ENCODE measurements at places on chromosomes 11 and 22.

- DNase-seq = no peak
Observed at GRCh38 chr11:100876815-100877520, 189.9 kb downstream of the ARHGAP42 start.

DNA sequence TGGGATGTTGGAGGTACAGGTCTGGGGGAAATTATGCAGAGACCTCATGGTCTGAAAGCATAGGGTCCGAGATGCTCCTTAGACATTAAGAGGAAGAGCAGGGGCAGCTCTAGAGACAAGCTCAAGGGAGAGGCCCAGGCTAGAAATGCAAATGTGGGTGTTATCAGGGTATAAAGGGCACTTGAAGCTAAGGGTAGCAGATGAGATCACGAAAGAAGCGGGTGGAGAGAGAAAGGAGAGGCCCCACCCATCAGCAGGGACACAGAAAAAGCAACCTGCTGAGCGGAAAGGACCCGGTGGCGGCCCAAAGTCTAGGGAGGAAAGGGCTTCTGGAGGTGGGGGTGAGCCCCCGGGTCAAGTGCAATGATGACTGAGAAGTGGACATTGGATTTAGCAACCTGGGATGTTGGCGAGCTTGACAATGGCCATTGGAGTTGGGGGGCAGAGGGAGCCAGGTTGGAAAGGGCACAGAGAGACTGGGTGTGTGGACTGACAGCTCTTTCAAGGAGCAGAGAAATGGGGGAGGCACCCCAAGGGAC lies 8.9 kb downstream of the TMPRSS6 start:
- no peak for DNase-seq

DNA sequence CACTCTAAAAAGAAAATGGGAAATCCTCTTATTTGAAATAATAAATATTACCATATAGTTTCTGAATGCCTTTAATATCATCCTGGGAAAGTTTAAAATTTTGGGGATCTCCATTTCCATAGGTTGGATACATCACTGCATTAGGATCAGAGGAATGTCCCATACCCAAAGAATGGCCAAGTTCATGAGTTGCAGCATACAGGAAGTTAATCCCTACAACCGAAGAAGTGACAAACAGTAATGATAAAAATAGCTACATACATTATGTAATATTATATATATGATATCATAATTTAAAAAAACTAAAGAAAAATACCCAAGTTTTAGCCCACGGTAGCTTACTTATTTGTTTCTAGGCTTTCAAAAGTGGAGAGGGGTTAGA lies 7.4 kb downstream of the MMP7 start:
- DNase-seq = no peak

- no peak for DNase-seq
Observed at GRCh38 chr11:78715639-78716311, 141.1 kb upstream of the NARS2 start.

GRCh38 chr11:2891326-2892214 lies 6.0 kb upstream of the CDKN1C start:
- DNase-seq = no peak

GRCh38 chr22:38461057-38461413 lies 6.0 kb upstream of the KCNJ4 start:
- no peak for DNase-seq

DNA sequence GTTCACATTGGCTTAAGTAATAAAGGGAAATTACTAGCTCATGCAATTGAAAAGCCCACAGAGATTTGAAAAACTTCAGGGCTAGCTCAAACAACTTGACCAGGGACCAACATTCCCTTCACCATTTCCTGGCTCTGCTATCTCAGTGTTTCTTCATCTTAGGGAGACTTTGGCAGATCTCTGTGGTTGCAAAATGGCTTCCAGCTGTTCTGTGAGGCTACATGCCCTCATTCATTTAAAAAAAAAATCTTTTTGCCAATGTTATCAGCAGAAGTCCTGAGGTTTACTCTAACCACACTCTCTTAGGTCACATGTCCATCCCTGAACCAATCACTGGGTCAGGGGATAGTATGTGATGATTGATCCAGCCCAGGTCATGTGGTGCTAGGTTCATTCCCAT lies 13.9 kb upstream of the RASSF10 start:
- DNase-seq = no peak

GRCh38 chr22:26985931-26986782 lies 328.8 kb downstream of the MIAT start:
- DNase-seq = no peak

- DNase-seq = no peak
Observed at GRCh38 chr11:79342686-79343085, 98.1 kb downstream of the TENM4 start.

DNA sequence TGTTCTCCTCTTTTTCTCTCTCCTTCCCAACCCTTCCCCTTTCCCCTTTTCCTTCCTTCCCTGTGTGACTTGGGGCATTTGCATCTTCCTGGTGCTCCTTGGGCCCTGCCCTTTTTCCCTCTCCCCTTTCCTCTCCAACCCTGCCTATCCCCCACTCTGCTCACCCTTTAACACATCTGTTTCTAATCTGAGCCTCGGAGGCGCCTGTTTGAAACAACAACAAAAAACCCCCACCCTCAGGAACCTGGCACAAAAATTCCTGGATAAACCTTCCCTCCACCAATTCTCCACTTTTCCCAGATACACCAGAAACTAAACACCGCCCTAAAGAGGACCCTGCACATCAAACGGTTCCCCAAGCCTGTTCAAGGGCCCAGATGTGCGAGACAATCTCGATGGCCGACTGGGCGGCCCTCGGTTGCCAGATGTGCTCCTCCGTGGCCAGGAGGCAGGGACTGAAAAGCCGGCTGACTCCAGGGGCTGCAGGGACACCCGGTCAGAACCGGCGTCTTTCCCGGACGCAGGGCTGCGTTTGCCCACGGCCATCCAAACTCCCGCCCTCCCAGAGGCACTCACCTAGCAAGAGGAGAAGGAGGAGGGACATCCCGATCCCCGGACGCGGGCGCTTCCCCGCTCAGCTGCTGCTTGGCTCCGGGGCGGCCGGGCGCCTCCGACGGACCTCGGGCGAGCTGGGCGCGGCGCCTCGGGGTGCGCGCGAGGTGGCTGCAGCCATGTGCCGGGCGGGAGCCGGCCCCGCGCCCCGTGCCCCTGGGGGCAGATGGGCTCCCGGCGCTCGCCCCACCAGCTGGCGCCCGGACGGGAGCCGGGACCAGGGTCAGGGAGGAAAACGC lies 486 bp downstream of the CLMP start:
- no peak for DNase-seq

DNA sequence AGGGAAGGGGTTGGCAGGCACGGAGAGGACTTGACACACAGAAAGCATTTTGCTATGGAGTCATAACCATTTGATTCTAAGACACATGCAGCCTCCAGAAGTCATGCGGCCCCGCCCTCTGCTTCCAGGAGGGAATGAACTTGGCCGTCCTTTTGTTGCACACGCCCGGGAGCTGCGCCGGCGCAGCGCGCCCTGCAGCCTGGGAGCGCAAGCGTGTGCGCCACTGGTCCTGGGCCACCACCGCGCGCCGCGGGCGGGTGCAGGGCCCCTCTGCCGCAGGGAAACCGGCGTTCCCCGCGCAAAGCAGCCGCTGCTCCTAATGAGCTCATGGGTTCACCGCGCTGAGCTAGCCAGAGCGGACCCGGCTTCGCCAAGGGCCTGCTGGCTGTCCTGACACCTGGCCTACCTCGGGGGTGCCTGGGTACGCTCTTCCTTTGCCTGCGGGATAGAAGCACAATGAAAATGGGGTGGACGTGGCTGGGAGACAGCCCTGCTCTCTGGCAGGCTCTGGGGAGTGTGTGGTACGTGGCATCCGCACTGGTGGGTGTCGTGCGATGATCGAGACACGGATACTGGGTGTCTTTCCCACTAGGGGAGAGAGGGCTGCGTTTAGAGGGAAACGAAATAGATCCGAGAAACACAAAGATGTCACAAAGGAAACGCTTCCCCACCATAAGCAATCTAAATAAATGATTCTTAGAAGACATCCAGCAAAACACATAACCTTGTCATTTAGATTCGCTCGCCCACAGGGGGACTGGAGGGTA lies 669 bp downstream of the MICAL3 start:
- no peak for DNase-seq

DNA sequence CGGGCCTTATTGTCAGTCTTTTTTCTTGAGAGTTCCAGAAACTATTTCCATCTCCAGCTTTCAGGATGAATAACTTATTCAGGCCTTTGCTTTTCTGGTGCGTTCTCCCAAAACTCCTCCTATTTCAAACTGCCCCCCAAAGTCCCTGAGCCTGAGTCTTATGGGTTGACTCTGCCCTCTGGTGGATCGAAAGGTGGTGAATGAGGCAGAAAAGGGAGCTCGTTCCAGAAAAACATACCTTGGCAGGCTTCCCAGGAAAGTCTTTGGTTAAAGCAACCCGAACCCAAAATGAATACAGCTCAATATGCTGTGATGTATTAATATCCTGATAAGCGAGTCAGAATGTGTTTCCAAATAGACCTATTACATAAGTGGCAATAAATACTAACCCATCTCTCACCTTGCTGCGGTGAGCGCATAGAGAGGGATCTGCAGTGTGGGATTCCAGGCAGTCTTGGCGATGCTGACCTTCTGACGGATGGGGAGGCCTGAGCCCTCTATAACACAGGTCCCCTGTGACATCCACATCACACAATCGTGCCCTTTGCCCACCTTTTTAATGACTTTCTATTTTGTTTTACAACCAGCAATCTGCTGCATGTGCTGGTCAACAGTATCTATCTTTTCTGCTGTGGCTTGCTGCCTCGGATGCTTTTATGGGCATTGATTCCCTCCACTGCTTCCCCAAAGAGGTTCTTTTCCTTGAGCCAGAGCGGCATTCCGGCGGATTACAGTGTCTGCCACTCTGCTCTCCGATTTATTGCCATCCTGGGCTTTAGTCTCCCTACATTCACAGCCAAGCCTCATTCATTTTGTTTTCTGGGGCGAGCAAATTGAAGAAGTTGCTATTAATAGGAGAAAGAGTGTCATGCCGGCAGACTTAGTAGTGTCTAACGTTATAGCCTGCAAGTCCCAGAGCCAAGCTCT lies 756.8 kb downstream of the NTM start:
- DNase-seq = no peak

GRCh38 chr11:114319716-114320328 lies 23.6 kb downstream of the NNMT start:
- no peak for DNase-seq

- no peak for DNase-seq
Observed at GRCh38 chr11:121572571-121573059, 119.8 kb upstream of the SORL1-AS1 start.

DNA sequence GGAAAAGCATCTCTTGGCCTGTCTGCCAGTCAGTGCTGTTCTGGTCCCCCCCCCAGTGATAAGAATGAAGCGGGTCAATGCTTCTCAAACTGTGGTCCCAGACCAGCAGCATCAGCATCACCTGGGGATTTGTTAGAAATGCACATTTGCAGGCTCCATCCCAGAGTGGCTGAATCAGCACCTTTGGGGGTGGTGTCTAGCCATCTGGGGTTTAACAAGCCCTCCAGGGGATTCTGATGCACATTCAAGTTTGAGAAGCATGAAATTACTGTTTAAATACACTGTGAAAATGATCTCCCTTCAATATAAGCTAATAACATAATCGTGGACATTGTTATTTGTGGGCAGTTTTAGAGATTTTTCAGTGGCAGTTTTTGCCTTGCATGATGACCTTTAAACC lies 133.5 kb downstream of the MYO18B start:
- no peak for DNase-seq

GRCh38 chr11:71951741-71952310 lies 23.0 kb downstream of the RNF121 start:
- no peak for DNase-seq

DNA sequence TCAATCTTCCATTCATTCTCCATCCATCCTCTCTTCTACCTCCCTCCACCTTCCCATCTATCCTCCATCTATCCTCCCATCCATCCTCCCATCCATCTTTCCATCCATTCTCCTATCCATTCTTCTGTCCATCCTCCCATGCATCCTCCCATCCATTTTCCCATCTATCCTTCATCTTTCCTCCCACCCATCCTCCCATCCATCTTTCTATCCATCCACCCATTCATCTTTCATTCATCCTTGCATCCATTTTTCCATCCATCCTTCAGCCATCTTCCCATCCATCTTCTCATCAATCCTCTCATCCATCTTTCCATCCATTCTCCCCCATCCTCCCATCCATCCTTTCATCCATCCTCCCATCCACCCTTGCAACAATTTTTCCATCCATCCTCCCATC lies 27.5 kb downstream of the IGLL1 start:
- no peak for DNase-seq

DNA sequence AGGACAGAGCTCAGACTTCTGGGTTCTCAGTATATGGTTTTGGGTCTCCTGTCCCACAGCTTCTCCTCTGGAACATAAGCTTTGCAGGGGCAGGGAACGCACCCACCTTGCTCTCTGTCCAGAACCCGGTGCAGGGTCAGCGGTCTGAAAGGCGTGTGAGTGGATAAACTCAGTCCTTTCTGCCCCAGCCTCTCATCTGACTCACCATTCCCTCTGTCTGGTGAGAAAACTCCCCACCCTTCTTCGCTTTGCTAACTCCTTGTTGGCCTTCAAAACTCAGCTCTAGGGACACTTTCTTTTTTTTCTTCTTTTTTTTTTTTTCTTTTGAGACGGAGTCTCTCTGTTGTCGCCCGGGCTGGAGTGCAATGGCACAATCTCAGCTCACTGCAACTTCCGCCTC lies 68.9 kb upstream of the NUP50 start:
- DNase-seq = no peak
